ENCODE measurements at places on chromosomes 2 and 18. TPM values are rescaled to one million over a fixed set of nuclear protein-coding genes. Genes with fewer than 3 reads are reported as not detected.
A peak's percentile ranks its signal among the peaks of the same experiment; 100 is the strongest.

Gene VRK2
- 7.2 TPM for total RNA-seq

Gene NXPH2
- total RNA-seq = 0.83 TPM

Gene GDF7
- not detected for total RNA-seq

Gene RUFY4
- total RNA-seq = not detected

Gene MMADHC
- 74.3 TPM for total RNA-seq

Gene PDCD1
- not detected for total RNA-seq

Gene DAPL1
- not detected for total RNA-seq

- no peak overlapping the region for H3K27ac ChIP-seq
- no peaks in the 10 kb centered on the region for H3K27me3 ChIP-seq
- H3K4me1 ChIP-seq = peaks cover 26% of the 10 kb centered on the region
- no peak overlapping the region for H3K4me3 ChIP-seq
Measured at GRCh38 chr2:143823296-143823695, 694.1 kb downstream of the ARHGAP15 start.

- peaks cover 6% of the 10 kb centered on the region for H3K27me3 ChIP-seq
- H3K36me3 ChIP-seq = no peaks in the 10 kb centered on the region
- H3K4me1 ChIP-seq = no peaks in the 10 kb centered on the region
Measured at GRCh38 chr2:126635736-126636135, 20.2 kb upstream of the GYPC start.

DNA sequence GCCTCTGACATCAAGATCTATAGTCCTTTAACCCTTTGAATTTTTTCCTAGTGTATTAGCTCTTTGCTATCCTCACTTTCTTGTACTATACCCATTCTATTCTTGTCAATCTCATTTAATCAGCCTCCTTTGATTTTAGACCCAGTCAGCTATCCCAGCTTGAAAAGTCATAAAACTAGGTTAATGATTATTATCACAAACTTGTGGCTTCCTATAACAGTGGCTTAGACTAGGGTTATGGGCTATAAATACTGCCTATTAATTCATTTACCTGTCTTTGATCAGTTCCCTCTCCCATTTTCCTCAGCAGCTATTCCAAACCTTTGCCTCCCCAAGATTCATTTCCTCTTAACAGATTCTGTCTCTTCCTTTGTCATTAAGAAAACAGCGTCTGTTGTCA lies 174.8 kb downstream of the UBR3 start:
- H3K4me3 ChIP-seq = no peak overlapping the region
- DNase-seq = no peak
- H3K4me1 ChIP-seq = no peaks in the 10 kb centered on the region
- H3K27me3 ChIP-seq = no peaks in the 10 kb centered on the region

DNA sequence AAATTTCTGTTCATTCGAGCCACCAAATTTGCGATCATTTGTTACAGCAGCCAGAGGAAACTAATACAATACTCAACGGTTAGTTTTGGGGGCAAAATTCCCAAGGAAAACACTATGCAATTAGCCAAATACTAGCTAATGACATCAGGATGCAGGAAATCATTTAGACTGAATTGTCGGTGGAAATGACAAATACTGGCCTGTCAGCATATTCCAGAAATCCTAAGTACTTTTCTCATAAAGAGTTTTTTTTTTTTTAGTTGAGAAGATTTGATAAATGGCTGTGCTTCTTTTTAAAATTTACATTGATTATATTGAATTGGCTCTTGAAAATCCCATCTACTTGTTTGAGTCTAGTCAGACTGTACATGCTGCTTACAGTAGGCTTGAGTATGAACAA lies 410.1 kb downstream of the SUCLG1 start:
- H3K27ac ChIP-seq = no peak overlapping the region
- no peak for DNase-seq
- H3K4me3 ChIP-seq = no peak overlapping the region
- H3K4me1 ChIP-seq = peaks cover 19% of the 10 kb centered on the region

DNA sequence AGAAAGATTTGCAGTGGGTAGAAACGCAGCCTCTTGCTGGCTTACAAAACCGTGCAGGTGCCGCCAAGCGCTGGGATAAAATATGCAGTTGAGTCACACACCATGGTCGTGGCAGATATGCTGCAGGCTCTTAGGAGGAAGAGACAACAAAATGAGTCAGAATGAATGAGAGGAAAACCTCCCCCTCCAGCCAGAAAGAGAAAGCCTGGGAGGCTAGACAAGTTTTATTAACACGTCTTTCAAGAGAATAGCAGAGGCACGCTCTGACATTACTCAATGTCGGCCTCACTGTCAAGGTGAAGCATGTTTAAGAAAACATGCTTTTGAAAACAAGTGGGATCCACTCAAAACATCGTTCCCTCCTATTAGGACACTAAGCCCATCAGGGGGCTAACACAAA lies 37.1 kb upstream of the ZCCHC2 start:
- H3K27ac ChIP-seq = no peak overlapping the region
- no peaks in the 10 kb centered on the region for H3K27me3 ChIP-seq
- H3K36me3 ChIP-seq = peaks cover 10% of the 10 kb centered on the region

DNA sequence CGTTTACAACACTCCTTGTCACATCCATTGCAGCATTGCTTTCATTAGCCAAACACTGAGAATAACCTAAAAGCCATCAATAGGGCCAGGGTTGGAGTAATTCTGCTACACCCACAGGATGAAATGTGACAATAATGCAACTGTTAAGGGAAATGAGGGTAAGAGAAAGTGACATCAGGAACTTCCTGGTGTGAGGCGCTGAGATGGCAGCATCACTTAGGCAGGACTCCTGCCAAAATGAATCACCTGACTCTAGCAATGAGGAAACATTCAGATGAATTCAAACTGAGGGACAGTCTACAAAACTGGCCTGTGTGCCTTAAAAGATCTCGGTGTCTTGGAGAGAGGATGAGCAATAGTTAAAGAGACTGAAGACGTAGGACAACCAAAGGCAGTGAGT lies 115.6 kb upstream of the AGAP1 start:
- H3K27ac ChIP-seq = no peak overlapping the region
- H3K27me3 ChIP-seq = peaks cover 2% of the 10 kb centered on the region
- H3K4me1 ChIP-seq = peaks cover 2% of the 10 kb centered on the region

GRCh38 chr18:48806551-48807261 lies 144.1 kb downstream of the SMAD7 start:
- H3K27me3 ChIP-seq = peaks cover 14% of the 10 kb centered on the region
- no peak overlapping the region for H3K27ac ChIP-seq
- H3K4me3 ChIP-seq = no peak overlapping the region
- peaks cover 4% of the 10 kb centered on the region for H3K4me1 ChIP-seq
- peak; percentile 2 for DNase-seq
- H3K36me3 ChIP-seq = no peaks in the 10 kb centered on the region

GRCh38 chr2:217597681-217598080 lies 405.1 kb downstream of the TNS1 start:
- H3K4me3 ChIP-seq = no peak overlapping the region
- H3K27me3 ChIP-seq = peaks cover 6% of the 10 kb centered on the region
- DNase-seq = no peak
- no peaks in the 10 kb centered on the region for H3K36me3 ChIP-seq

DNA sequence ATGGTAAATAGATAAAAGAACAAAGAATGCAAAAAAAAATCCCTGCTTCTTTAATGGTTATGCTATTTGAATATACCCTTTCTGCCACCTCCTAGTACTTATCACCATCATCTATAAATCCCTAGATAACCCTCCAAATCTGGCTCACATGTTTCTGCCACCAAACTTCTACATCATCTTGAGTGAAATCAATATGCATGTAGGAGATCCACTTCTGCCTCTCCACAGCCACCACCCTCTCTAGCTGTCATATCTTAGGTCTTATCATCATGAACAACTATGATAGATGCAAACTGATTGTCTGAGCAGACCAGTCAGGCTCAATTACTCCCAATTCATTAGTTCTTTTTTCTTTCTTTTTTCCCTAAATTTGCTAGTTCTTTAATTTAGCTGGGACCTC lies 55.3 kb downstream of the STRN start:
- H3K4me1 ChIP-seq = no peaks in the 10 kb centered on the region
- no peaks in the 10 kb centered on the region for H3K27me3 ChIP-seq
- H3K36me3 ChIP-seq = no peaks in the 10 kb centered on the region

DNA sequence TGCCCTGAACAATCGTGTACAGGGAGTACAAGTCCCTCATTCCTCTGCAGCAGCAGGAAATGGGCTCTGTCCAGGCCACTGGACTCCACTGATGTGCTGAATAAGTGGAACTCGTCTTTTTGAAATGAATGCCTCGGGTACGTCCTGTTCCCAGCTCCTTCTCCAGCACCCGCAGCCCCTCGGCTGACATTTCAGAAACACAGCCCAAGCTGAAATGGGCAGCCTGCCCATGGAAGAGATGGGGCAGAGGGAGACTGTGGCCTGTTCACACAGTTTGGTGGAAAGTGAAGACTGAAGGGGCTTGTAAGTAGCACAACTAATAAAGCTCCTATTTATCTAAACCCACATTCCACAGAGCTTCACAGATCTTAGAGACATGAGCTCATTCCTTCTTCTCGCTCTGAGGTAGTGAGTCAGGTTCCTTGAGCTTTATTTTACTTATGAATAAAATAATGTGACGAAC lies 498.6 kb downstream of the TXNL1 start:
- H3K27ac ChIP-seq = no peak overlapping the region
- H3K36me3 ChIP-seq = no peaks in the 10 kb centered on the region
- no peak overlapping the region for H3K4me3 ChIP-seq
- no peaks in the 10 kb centered on the region for H3K27me3 ChIP-seq
- H3K4me1 ChIP-seq = no peaks in the 10 kb centered on the region

DNA sequence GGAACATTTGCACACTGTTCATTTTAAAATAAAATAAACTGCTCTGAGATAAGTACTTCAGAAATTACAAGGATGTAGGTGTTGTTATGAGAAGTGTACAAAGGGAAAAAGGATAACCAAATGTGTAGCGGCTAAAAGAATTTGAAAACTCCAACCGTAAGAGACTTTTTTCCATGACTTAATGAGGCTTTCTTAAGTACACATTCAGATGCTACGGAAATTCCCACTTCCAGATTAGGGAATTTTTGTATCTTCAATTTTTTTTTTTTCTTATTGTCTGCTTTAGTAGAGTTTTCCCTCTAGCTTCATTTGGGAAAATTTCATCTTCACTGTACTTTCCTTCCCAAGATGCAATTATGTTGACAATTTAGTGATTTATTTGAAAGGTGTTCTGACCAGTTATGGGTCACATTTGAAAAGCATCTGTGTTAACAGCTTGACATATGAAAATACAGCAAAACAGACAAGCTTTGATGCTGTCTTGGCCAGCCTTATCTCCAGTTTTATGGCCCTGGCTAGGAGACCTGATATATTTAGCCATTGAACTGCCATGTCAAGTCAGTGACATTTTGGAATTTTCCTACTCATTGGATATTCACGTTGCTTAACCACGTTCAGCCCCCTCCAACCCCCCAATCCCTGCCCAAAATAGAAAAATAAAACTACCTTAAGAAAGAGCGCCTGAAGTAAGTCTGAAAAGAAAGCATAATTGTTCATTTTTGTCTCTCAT lies 105.6 kb downstream of the FEZ2 start:
- H3K27ac ChIP-seq = no peak overlapping the region
- H3K27me3 ChIP-seq = no peaks in the 10 kb centered on the region
- DNase-seq = no peak

- H3K27me3 ChIP-seq = peaks cover 1% of the 10 kb centered on the region
- no peaks in the 10 kb centered on the region for H3K4me1 ChIP-seq
- H3K36me3 ChIP-seq = no peaks in the 10 kb centered on the region
Measured at GRCh38 chr2:216784456-216784855, 75.4 kb downstream of the TNP1 start.

All from glutamatergic neuron (in vitro differentiated cells).